ENCODE measurements at places on chromosomes 1 and 21.

DNA sequence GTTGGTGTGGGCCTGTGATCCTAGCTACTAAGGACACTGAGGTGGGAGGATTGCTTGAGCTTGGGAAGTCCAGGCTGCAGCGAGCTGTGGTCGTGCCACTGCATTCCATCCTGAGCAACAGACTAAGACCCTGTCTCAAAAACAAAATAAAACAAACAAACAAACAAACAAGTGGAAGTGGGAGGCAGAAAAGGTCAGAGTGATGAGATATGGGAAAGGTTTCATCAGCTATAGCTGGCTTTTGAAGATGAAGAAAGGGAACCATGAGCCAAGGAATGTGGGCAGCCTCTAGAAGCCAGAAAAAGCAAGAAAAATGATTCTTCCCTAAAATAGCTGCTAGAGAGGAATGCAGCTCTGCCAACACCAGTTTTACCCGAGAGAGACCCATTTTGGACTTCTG is 10.6 kb upstream of the NUCKS1 start:
- no peak for DNase-seq

GRCh38 chr1:114755006-114755931 is 2.5 kb downstream of the CSDE1 start:
- no peak for DNase-seq

GRCh38 chr1:101261623-101262022 is 24.8 kb downstream of the S1PR1 start:
- DNase-seq = no peak

DNA sequence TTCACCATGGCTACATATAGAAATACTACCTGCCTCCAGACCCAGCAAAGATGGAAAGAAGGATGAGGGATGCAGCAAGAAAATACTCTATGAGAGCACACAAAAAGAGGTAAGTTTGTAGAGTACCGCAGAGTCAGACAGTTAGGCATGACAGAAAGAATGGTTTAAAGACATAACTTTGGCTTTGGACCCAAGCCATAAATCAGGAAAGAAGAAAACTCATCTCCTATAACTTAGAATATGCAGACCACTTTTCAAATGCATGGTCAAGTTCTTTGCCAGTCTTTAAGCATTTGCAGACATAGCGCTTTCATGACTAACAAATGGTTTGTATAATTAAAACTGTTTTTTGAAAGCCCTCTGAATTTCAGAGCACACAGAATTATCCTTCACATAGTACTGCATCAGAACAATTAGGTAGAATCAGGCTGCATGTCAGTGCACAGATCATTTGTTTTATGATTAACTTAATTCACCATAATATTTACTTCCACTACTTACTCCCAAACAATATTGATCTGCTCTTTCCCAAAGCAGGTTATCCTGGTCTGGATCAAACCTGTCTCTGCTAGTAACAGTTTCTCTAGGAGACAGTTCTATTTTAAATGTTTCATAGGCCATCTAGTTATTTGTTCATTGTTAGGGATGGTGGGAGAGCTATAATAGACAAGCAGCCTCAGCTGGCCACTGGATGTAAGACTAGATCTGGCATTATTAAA is 280.7 kb upstream of the NR5A2 start:
- DNase-seq = no peak

DNA sequence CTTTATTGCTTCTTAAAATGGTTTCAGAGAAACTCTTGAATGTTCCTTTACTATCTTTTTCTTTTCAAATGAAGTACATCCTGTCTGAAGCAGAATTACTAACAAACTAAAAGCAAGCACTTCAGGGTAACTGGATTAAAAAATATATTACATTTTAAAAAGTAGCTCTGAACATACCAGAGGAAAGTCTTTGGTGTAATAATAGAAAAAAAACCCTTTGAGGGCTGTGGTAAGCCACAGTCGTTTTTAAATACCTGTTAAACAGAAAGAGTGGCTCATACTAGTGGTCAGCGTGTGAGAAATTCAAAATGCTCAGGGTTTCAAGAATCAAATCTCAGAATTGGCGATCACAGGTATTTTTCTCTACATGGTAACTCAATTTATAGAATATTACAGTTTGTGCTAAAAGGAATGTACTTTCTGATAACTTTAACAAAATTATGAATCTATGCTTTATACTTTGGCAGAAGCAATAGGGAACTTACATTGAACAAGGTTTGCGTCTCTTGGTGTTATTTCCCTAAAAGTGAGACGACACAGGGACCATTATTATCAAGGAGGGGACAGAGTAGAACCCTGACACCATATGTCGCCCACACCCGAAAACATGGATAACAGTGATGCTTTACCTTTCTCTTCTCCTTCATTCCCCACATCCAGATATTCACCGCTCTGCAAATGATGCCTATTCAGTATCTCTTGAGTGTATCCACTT is 97.0 kb upstream of the DPH5 start:
- DNase-seq = no peak

- no peak for DNase-seq
These were observed 77.9 kb upstream of the NFIA start for GRCh38 chr1:61004262-61005003.

DNA sequence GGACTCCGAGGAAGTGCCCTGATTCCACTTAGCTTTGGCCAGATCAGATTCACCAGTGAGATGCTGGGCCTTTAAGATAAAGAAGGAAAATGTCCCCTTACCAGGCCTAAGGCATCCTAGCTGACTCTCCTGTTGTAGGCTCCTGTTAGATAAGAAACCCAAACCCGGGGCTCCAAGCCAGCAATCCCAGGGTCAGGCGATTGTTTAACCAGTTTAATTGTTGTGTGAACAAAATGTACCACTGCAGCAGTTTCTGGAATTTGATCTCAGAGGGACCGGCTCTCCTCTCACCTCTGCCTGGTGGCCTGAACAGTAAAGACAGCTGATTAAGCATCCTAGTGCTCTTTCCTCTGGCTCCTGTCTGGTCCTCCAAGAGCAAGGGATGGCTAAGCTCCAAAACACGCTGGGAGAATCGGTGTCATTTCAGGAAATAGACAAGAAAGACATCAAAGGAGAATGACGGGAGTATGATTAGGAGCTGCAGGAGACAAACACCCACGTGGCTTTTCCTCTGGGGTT is 9.3 kb upstream of the KLHDC8A start:
- no peak for DNase-seq

DNA sequence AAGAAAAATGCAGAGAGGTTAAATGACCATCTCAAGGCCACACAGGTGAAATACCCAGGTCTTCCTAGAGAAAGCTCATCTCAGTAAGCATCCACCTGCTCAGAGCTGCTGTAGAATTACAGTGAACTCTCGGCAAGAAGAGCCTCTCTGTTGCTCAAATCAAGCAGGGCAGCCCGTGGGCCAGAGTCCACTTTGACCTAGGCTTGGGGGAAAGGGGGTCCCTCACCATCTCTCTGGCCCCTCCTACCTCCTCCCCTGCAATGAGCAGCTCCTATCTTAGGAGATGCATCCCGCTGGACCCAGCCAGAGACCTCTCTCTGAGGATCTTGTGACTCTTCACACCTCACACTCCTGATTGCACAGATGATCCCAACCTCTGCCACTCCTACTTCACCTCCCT is 364.7 kb downstream of the PTPRU start:
- DNase-seq = no peak

DNA sequence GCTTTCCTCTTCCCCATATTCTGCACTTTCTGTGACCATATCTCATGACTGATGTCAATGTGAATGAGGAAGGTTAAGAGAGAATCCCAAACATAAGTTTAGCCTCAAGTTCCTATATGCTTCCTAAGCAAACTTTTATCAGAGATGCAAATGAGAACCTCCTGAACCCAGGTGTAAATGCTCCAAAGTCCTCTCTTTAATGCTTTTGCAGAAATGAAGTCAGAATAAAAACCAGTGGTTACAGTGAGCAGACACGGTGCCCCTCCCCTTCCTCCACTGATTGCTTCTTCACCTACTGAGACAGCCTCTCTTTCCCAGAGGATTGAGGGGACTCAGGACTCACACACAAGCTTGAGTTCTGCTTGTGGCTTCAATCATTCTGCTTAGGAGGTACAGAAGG is 11.6 kb upstream of the PIGC start:
- no peak for DNase-seq

DNA sequence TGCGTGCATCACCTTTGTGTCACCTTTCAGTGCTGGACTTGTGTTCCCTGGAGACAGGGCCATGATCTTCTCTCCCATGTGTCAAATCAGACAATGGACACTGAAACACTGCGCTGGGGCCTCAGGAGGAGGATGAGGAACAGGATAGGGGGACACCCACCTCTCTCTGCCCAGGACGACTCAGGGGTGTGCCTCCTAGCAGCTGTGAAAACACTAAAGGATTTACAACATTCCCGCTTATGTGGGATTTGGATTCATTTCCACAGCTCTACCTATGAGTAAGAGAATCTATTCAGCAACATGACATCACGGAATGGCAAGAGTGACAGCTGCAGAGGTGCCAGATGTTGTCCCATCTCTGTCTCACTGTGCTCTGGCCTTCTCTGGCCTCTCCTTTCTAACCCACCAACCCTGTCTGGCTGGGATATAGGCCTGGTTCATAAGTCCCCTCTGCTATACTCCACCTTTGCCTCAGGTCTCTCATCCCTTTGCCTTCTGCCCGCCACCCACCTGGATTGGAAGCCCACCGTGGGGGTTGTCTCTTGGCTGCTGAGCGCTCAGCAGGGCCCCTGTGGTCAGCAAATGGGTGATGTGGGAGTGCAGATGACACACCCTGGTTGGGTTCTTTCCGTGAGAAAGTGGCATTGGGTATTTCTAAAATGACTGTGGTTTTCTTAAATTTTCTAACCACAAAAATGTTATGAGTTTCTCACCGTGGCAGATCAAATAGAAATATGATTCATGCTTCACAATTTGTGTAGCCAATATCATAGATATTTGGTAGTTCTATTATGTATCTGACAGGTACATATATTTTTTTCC is 47.1 kb upstream of the TLR5 start:
- no peak for DNase-seq

DNA sequence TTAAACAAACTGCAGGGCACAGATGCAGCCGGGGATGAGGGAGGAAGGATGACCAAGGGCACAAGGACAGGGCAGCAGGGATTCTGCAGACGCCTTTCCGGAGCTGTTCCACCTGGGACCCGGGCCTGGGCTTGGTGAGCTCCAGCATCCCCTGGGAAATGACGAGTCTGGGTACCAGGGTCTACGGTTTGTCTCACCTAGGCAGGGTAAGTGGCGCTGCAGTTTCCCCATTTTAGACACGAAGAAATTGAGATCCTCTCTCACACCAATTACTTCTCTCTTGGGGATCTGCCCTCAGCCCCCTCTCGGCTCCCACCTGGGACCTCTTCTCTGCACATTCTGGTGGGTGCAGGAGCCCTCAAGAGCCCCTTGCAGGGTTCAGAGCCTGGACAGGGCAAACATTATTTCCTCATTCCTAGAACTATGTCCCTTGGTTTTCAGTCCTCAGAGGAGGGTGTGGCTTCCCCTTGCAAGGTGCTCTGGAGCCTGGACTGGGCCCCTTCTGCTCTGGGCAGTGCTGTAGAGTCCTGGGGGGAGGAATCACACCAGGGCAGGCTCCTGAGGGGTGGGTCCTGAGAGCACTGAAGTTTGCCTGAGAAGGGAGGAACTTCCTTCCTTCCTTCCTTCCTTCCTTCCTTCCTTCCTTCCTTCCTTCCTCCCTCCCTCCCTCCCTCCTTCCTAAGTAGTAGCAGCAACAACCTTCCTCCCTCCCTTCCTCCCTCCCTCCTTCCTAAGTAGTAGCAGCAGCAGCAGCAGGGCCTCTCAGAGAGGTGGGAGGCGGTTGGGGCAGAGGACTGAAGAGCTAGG is 16.0 kb downstream of the RAP1GAP start:
- DNase-seq = no peak

DNA sequence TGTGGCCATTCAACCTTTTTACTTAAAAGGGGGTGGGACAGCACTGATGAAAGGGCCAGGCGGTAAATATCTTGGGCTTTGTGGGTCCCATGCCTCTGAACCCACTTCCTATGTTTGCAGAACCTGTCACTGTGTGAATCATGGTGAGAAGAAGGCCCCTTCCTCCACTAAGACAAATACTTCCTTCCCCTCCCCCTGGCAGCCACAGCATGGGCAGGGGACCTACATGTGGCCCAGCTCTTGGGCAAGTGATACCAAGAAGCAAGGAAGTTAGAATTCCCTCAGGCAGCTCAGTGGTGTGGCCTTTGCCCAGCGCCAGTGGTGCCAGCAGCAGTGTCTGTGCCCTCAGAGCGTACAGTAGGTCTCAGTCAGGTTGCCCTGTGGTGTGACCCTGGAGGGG is 168.6 kb downstream of the TRIM33 start:
- DNase-seq = no peak

GRCh38 chr1:167631936-167632614 is 2.0 kb downstream of the RCSD1 start:
- DNase-seq = no peak

- DNase-seq = peak; percentile 74
These were observed 20.3 kb downstream of the NEK2 start for GRCh38 chr1:211654838-211655787.

DNA sequence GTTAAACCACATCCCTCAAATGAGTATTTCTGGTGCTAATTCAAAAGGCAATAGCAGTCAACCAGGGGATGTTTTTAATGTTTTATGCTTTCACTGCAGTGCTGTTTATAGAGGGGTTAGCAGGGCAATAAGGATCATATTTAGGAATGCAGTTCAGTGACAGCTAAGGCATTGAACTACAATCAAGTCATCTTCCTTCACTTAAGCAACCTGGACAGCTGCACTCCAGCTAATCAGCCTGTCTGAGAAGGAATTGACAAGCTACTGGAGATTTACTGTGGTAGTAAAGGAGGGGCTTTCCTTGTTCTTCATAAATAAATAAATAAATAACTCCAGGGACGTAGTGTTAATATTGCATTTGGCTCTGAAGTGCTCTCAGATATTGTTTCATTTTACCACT is 93.9 kb downstream of the DAB1 start:
- DNase-seq = no peak

DNA sequence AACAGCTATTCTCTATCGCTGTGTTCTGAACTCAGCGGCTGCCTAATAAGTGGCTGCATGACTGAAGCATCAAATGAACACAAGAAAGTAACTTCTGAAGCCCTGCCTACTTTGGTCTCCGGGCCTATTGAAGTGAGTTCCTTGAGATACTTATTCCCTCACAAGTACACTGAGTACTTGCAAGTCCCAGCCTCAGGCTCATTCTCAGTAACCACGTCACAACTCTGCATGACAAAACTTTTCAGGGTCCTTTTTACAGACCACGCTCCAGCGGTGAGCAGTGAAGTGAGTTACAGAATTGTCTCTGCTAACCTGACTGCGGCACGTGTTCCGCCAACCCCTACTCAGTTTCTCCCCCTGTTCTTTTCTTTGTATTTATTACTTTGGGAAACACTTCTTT is 1342.7 kb upstream of the ADGRL4 start:
- no peak for DNase-seq

- DNase-seq = no peak
These were observed 53.5 kb upstream of the SLC22A15 start for GRCh38 chr1:115922801-115923200.

DNA sequence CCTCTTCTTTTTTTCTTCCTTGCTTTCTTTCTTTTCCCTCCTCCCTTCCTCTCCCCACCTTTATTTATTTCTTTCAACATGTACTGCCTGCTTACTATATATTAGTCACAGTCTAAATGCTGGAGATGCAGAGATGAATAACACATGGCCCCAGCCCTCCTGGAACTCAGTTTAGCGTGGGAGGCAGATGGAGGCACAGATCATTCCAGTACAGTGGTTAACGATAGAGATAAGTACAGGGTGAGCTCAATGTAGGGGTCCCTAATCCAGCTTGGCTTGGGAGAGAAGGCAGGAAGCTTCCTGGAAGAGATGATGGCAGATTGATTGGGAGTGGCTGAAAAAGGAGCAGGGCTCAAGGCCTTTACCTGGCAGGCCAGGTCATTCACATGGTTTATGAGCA is 55.6 kb upstream of the PPP2R5A start:
- peak; percentile 41 for DNase-seq
